Stimulated activated CD8-positive, alpha-beta memory T cell treated with anti-CD3 and anti-CD28 coated beads, Interleukin-15, amount 100 ng/mL, for 4 hours (primary cell): ENCODE measurements at places on chromosomes 4 and X.

- no peak for DNase-seq
Observed at GRCh38 chr4:105149771-105150170, 3.1 kb downstream of the TET2 start.

DNA sequence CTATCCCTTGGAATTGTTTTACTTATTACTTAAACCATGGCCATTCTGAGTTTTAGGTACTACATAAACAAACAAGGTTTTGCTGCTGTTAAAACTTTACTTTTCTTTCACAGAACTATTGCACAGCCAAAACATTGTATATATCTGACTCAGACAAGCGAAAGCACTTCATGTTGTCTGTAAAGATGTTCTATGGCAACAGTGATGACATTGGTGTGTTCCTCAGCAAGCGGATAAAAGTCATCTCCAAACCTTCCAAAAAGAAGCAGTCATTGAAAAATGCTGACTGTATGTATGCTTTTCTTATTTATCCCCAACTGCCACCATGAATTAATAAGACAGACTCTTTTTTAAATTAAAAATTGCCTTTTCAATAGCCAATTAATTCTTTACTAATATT lies 69.8 kb downstream of the CCKAR start:
- no peak for DNase-seq

- DNase-seq = no peak
Observed at GRCh38 chr4:147289181-147289580, 191.7 kb upstream of the EDNRA start.

- no peak for DNase-seq
Observed at GRCh38 chrX:47637546-47638195, 7.9 kb upstream of the CFP start.

DNA sequence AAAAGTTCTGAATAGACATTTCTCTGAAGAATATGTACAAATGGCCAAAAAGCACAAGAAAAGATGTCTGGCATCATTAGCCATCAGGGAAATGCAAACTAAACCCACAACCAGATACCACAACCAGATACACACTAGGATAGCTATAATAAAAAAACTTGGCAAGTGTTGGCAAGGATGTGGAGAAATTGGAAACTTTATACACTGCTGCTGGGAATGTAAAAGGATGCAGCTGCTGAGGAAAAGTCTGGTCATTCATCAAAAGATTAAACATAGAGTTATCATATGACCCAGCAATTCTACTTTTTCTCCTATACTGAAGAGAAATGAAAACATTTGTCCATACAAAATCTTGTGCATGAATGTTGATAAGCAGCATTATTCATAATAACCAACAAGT lies 92.3 kb downstream of the UCHL1 start:
- DNase-seq = no peak

DNA sequence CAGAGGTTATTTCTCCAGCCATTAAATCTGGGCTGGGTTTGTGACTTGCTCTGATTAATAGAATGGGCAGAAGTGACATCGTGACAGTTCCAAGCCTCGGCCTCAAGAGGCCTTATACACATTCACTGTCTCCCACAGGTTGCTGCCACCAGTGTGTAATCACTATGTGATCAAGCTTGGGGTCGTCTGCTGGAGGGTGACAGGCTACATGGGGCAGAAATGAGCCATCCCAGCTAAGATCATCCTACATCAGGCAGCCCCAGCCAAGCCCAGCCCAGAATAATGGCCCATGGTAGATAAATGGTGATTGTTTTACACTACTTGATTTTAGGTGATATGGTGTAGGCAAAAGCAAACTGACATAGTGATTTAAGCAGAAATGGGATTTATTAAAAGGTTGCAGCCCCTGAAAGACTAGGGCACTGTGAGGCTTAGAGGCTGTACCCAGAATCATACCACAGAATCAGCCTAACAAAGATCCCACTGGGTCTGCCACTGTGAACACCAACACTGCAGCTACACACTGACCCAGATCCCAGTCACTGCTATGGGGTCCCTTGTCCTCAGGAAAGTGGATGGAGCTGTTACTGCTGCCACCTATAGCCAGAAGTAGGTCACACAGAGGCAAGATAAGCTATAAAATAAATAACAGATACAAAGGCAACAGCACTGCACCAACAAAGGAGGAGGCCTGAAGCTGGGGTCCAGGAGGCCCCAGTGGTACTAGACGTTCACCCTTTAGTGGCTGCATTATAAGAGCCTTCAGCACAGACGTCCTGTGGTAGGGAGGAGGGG lies 159.6 kb upstream of the RBPJ start:
- DNase-seq = no peak

- no peak for DNase-seq
Observed at GRCh38 chrX:11341274-11342201, 48.3 kb downstream of the AMELX start.

DNA sequence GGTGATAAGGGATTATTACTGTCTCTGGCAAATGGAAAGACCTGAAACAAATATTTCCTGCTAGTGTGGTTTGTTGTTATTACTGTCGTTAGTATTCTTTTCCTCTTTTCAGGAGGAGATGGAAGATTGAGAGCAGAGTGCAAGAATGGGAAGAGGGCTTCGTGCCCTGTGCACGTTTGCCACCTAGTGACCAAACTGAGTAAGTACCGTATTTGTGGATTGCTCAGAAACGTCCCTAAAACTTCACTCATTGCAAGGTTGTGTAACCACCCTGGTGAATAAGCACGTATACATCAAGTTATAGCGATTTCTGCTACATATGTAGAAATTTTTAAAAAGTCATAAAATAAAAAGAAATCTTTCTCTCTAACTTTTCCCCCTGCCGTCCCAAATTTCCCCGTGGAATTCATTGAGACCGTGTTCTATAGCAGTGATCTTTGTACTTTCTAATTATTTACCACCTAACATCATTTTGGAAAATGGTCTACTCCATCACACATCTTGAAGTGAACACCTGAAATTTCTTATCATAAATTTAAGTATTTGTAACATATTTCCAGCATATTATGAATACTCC lies 24.3 kb downstream of the LINC00632 start:
- no peak for DNase-seq

DNA sequence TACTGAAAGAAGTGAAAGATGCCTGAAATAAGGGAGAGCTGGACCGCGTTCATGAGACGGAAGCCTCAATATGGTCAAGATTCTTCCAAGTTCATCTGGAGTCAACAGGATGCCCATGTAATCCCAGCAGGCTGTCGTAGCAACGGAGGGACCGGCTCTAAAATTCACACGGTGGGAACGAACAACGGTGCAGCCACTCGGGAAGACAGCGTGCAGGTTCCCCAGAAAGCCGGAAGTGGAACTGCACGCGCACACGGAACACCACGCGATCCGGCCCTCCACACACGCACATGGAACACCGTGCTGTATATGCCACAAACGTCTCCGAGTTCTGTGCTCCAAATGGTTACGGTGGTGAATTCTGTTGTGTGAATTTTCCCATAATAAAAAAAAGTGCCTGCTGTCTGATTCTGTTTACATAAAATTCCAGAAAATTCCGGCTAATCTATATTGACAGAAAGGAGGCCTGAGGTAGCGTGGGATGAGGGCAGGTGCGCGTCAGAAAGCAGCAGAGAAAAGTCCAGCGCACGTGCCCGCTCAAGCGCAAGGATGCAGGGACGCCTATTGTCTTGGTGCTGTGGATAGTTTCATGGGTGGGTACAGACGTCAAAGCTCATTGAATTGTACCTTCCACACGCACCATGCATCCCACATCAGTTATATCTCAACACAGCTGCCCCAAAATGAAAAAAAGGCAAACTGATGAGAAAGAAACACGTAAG lies 31.2 kb downstream of the PPP2R3B start:
- no peak for DNase-seq

DNA sequence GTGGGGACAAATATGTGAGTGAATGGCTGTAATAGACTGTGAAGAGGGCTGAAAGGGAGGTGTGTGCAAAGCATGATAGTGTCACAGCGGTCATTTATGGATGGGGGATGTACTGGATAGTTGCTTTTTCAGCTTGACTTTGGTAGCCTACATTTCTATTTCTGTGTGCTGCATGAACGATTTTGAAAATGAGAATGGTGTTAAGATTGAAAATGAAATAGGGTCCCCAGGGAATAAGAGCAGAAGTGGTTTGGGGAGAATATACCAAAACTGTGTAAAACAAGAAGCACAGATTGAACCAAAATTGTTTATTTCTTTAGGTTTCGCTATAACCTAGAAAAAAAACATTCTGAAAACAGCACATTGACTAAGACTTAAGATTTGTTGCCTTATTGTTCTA lies 58.8 kb upstream of the CLNK start:
- no peak for DNase-seq

DNA sequence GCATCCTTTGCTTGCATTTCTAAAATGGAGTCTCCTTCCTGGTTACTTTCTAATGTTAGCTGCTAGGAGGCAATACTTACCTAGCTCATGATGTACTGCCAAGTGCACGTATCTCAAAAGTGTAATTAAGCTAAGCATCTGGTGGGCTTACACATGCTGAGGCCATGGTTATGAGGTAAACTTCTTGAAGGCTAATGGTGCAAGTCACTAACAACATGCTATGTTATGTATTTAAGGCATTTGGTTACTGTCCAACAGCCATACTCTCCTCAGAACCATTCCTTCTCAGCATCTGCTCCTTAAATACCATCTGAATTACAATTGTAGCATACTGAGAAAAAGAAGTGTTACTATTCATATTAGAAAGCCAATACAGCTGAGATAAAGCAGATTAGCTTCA lies 318.6 kb upstream of the BMP3 start:
- no peak for DNase-seq

- peak; percentile 42 for DNase-seq
Observed at GRCh38 chr4:113682730-113683537, 78.6 kb downstream of the CAMK2D start.

DNA sequence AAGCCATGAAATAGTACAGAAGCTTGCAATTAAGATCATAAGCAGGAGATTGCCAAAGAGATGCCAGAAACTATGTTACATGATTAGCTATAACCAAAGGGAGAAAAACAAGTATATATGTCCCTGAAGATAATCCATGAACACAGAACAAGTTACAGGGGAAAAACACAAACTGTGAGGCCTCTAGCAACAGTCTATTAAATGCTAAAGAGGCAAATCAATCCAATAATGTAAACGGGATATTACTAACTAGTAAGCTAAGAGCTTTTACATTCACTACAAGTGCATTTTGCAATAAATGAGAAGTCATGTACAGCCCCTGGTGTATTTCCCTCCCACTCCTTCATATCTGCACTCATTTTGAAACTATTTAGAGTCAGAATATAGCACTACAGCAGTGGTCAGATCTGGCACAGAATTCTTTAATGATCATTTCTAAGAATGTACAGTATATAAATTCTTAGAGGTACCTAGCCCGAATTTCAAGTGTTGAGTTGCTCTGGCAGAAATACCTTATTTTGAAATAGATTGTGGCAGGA lies 449.8 kb upstream of the SMIM31 start:
- DNase-seq = no peak

- DNase-seq = no peak
Observed at GRCh38 chr4:183729430-183730328, 70.6 kb downstream of the TRAPPC11 start.
